ENCODE measurements at places on chromosomes 5 and 9.

DNA sequence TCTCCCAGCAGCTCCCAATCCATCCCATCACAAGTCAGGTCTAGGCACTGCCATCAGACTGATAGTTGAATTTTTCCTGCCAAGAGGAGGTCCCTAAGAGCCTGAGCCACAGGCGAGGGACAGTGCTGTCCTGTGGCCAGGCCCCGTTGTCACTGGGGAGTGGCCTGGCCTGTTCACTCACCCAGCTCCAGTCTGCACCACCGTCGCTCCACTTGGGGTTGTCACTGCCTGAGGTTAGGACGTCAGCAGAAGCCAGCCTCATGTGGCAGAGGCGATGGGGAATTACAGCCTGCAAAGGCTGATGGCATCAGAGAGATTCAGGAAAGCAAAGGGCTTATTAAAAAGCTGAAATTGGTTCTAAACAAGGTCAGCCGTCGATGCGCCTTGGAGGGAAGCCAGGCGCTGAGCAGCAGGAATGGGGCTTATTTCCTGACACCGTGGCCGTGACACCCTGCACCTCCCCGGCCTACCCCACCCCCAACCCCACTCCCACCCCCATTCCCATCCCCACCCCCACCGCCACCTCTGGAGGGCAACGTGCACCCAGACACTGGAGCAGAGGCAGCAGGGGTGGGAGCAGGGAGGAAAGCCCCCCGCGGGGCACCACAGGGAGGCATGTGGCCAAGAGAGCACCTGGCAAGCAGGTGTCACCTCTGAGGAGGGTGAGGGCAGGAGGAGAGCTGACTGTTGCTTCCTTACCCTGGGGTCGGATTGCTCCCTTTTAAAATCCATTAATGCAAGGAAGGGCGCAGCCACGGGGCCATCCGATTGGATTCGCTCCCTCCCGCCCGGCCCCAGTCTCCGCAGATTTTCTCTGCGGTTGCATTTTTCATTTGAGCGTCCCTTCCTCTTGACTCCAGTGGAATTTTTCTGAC, 3.1 kb upstream of the DBH start:
- no peak for DNase-seq

GRCh38 chr5:135212361-135213026, 178.5 kb upstream of the PITX1 start:
- no peak for DNase-seq

DNA sequence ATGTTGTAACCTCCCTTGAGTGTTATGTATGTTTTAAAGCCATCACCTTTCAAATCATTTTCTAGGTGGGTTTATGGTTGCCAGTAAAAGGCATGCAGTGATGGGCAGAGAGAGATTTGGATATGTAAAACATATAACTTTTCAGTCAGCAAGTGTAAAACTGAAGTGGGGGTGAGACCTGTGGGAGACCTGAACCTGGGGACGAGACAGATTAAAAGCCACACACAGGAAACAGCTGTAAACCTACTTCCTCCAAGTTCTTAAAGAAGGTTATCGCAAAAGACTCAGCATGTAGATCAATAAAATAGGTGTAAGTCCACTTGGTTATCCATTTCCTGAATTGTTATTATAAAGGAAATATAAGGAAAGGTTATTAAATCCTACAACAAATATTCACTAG, 76.6 kb downstream of the YIPF5 start:
- DNase-seq: no peak

GRCh38 chr9:119601632-119602031, 232.4 kb upstream of the BRINP1 start:
- no peak for DNase-seq

DNA sequence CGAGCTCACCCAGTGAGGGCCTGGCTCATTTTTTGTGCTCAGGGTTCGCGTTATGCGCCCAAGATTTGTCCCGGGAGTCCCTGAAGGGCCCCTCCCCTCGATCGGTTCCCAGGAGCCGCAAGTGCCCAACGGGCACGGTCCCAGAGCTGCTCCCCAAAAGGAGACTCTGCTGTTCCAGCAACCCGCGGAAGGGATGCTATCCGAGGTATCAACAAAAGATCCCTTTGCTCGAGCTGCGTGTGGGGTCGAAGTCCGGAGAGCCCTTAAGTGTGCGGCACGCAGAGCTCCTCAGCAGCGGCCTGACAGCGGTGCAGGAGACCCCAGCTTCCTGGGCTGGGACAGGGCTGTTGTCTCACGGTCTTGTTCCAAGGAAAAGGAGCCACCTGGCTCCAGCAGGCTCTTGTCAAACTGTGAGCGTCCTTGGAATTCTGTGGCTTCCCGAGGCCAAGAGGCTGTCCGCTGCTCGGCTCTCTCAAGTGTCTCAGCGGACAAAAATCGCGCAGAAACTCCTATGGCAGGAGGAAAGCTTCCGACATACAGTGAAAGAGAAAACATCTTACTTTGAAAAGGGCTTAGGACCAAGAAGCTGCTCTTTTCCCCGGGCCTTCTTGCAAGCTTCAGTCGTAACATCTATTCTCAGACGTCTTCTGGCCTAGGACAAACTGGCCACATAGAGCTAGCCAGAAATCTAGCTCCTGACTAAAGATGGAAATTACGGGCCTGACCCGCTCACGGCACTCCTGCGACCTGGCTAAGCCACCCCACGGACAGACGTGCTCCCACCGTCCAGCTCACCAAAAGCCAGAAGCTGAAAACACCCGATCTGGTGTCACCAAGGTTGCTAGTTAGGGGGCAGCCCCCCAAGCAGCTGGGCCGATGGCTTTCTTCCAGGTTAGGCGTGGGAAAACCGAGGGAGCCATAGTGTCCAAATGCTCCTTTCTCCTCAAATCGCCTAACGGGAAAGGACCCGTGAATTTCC, 2.6 kb upstream of the FOXB2 start:
- no peak for DNase-seq

DNA sequence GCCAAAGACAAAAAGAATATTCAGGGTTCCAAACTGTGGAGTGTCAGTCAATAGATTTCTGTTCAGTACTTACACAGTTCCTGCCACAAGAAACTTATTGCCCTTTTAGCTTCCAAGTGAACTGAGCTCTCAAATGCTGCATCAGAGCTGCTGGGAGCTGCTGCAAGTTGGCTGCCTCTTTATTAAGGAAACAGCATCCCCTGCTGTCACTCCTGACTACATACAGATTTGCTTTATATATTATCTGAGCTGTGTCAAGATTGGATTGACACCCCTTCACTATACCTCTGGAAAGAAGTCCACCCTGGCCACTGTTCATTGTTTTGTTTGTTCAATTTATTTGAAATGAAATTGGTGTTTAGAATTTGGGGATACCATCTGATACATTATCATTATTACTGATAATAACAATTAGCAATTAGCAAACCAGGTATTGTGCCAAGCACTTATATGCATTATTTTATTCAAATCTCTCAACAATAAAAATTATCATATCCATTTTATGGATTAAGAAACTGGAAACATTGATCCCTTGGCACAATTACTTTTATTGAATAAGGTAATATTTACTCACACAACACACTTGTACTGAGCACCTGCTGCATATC, 16.4 kb upstream of the C5orf58 start:
- peak; percentile 48 for DNase-seq

- DNase-seq: no peak
Observed at GRCh38 chr5:106661866-106662265, 1008.9 kb downstream of the EFNA5 start.

- peak; percentile 32 for DNase-seq
Observed at GRCh38 chr9:108184941-108185340, 670.8 kb downstream of the ACTL7B start.

- DNase-seq: no peak
Observed at GRCh38 chr5:19301271-19301670, 686.7 kb downstream of the CDH18 start.

- peak; percentile 95 for DNase-seq
Observed at GRCh38 chr9:109013679-109014607, 644 bp upstream of the CTNNAL1 start.

DNA sequence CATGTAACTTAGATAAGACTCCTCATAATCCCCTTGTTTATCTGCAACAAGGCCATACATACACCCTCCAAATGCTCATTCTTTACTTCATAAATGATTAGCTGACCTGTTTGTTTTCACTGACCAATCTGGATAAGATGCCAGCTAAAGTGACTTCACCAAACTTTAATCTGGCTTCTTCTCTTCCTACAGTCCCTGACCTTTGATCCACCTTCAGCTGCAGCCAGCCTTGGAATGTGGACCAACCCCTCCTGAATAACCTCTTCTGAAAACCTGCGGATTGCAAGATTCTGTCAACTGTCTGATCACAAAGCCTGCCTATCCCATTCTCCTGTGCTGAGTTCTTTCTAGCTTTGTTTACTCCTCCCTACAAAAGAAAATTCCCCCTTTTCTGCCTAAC, 476.8 kb downstream of the LRRC70 start:
- peak; percentile 11 for DNase-seq

DNA sequence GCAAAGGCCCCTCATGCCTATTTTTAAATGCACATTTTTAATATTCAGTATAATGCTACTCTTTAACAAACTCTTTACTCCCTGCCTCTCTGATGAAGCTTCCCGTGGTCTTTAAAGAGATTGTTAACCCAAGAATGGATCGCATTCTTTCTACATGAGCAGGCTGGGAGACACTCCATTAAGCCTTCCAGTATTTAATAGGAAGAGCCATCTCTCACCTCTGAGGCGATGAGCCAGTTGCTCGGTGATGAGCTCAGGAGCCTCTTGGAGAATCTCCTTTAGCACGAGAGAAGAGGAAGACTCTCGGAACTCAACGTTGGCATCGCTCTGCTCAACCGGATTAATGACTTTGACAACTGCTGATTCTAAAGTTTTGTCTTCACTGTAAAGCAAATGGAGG, 59.6 kb downstream of the PRUNE2 start:
- DNase-seq: no peak

DNA sequence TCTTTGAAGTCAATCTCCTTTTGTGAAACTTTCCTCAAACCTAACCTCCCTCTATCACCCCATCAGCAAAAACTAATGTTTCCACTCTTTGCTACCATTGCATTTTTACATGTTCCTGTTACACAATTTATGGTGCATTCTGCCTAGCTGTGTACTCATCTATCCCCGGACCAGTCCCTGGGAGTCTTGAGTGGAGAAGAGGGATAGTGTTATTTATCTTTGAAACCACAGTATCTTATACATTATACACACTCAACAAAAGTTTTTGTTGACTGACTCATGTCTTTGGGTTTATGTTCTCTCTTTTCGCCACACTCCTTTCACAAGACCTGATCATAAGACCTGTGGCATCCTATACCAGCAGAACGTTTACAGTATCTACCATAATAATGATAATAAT, 26.4 kb downstream of the TNFAIP8 start:
- no peak for DNase-seq

GRCh38 chr5:163463063-163463435, 2.6 kb downstream of the HMMR start:
- DNase-seq: no peak

DNA sequence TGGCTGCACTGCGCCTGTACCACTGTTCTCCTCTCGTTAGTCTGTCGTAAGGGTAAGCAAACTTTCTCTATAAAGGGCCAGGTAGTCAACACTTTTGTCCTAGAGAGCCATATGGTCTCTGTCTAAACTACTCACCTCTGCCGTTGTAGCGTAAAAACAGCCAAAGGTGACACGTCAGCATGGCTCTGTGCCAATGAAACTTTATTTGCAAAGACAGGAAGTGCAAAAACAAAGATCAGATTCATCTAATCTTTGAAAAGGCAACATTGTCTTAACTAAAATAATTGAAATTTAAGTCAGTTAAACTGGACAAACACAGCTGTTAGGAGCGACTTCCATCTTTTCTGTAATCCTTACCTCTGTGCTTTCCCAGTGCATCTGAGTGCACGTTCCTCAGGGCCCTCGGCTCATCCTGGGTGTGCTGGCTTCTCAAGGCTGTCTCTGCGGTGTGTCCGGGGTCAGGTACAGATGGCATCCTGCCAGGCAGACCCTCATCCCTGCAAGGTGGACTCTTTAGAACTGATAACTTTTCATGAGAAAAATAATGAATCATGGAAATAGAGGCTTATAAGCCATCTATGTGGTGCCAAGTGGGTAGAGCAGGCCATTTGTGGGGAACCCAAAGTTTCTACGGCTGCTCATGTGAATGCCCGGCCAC, 35.2 kb upstream of the IRX4 start:
- DNase-seq: no peak

DNA sequence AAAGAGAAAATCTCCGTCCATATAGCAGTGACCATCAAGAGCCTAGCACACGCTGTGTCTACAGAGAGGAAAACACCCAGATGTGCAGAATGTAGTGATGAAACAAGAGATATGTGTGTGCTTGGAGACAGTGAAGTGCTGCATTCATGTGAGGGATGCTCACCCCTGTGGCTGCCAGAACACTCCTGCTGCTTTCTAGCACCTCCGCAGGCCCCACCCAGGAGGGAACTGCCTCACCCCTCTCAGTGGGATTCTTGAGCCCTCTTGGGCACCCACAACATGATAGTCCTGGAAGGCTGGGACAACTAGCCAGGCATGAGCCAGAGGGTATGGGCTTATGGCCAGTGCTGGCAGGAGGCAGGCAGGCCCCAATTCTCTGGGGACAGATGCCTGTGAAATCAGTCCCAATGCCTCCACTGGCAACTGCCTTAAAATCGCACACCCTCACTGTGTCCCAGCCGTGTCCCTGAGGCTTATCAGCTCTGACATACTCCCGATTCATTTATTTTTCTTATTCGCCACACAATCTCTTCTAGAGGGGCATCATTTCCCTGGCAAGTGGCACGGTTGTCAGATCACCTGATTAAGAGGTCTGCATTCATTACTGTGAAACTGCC, 73.2 kb upstream of the FSTL4 start:
- DNase-seq: no peak

DNA sequence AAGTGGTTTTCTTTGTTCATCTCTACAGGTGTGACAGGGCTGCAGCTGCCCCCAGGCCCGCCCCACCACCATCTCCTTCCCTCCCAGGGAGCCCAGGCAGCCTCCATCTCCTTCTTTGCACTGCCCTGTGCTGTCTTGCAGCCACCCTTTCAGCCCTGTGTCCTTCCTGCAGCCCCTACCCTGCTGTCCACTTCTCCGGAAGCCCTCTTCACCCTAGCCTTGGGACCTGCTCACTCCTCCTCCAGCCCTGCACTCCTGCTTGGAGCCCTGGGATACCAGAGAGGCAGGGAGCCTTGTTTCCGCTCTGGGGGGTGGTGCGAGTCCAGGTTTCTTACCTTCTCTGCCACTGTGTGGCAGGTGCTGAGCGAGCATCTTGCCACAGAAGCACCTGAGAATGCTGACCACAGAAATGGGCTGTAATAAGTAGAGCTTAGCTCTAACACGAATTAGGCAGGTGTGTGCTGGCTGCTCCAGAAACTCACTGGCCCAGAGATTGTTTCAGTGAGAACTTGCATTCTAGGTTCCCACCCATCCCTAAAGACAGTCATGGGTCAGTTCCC, 51.3 kb upstream of the GADD45G start:
- no peak for DNase-seq

DNA sequence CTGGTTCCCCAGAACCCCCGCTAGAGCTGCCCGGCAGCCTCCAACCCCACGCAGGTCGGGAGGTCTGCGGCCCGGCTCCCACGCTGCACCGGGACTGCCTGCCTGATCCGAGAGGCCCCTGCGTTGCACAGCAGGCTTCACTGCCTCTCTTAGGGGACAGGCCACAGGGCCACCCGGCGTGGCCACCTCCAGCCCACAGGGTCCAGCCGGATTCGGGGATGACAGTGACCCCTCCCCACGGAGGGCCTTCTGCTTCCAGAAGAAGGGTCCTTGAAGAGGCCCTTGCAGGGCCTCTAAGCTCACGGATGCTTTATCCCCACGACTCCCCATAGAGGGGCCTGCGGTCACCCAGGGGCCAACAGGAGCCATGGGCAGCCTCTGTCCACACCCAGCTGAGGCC, 66.1 kb upstream of the PPP1R26 start:
- DNase-seq: no peak

- peak; percentile 46 for DNase-seq
Observed at GRCh38 chr9:92600462-92601261, 64.9 kb upstream of the ECM2 start.

GRCh38 chr5:150323092-150323491, 20.4 kb upstream of the ARSI start:
- no peak for DNase-seq
